ENCODE measurements at places on chromosomes 1 and 21.

DNA sequence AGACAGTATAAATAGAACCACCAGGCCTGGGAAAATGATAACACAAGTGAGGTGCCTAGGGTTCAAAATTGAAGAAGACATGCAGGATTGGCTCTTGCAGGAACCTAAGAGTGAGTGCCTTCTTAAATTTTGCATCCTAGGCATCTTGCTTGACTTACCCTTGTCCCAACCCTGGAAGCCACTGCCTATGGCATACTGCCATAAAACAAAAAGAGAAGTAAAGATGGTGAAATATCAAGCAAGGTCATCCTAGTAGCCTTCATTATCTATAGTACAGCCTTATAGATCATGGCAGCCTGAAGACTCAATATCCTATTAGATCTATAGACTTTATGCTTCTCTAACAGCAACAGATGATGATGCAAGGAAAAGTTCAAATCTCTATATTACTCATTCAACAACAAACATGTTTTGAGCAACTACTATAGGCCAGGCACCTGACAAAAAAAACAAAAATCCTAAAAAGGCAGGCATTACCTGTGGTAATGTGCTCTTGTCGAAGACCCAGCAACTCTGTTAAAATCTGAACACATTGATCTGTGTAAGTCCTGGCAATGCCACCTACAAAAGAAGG is 6.3 kb downstream of the AP4B1 start:
- no peak for DNase-seq

DNA sequence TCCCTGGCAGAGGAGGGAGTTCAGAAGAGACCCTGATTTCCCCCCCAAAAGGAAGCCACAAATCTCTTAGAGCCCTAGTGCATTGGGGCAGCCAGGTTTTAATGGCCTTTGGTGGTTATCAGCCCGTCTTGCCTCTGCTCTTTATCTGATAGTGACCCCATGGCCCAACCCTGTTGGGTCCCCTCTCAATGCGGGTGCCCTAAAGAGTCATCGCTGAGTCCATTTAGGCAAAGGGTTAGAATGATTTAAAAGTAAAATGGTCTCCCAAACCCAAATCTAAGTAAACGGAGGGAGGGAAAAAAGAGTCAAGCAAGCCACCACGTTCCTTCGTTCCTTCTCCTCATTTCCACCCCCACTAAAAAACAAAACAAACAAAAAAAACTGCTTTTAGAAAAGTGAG is 164.0 kb downstream of the RUNX1 start:
- DNase-seq: no peak

DNA sequence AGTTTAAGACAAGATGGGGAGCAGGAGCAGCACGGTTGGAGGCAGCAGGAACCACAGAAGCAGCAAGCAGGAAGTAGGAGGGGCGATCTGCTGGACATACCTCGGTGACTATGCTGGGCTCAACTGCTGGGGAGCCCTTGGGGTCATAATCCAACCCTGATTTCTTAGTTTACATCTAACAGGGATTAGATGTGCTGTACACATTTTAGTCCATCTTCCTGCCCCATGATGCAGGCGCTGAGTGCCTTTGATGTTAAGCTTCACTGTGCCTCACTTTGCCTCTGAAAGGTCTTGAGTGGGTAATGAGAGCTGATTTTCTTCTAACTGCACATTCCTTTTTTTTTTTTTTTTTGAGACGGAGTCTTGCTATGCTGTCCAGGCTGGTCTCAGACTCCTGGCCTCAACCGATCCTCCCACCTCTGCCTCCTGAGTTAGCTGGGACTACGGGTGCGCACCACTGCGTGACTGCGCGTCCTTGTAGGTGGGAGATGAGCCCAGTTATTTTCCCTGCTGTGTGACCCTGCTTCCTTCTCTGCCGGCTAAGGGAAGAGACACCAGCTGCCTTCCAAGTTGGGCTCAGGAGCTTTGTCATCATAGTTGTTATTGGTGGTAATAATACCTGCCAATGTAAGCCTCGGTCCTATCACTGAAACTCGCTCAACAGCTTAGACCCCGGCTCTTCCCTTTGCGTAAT is 1.1 kb upstream of the RCAN3 start:
- DNase-seq: no peak

- no peak for DNase-seq
Observed at GRCh38 chr1:78490861-78491450, at the start of gene PTGFR. PTGFR (plus strand) TSS chr1:78490974; CDS start chr1:78492744, 1,770 bp downstream.

- no peak for DNase-seq
Observed at GRCh38 chr1:210231846-210232510, 618 bp upstream of the SERTAD4 start.

GRCh38 chr1:30782361-30783255 is 25.0 kb upstream of the LAPTM5 start:
- peak; percentile 60 for DNase-seq

DNA sequence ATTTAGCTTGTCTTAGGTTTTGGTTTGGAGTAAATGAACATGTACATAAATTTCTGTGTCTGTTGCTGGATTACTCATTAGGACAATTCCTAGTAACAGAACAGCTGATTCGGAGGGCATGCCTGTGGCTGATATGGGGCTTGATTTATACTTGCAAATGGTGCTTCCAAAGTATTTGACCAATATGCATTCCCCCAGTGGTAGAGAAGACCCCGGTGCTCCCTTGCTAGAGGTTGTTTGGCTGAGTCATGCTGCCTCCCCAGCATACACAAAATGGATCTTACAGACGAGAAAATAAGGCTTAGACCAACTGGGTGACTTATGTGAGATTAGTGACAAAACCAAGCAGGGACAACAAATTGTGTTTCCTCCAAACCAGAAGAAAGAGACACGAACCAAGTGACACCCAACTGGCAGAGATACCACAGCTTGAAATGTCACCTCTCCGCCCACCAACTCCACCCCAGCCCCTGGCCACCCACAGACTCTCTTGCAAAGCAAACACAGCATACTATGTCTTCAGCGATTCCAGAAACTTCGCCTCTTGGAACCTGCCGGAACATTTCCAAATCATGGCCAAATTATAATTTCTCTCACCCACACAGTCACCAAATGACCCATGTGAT is 75.9 kb upstream of the ETS2 start:
- DNase-seq: no peak
